Stimulated activated CD4-positive, alpha-beta T cell treated with anti-CD3 and anti-CD28 coated beads, Interleukin-4, amount 100 ng/mL, for 1 hour (primary cell): ENCODE measurements at places on chromosomes 2 and 18.
A peak's percentile ranks its signal among the peaks of the same experiment; 100 is the strongest.

DNA sequence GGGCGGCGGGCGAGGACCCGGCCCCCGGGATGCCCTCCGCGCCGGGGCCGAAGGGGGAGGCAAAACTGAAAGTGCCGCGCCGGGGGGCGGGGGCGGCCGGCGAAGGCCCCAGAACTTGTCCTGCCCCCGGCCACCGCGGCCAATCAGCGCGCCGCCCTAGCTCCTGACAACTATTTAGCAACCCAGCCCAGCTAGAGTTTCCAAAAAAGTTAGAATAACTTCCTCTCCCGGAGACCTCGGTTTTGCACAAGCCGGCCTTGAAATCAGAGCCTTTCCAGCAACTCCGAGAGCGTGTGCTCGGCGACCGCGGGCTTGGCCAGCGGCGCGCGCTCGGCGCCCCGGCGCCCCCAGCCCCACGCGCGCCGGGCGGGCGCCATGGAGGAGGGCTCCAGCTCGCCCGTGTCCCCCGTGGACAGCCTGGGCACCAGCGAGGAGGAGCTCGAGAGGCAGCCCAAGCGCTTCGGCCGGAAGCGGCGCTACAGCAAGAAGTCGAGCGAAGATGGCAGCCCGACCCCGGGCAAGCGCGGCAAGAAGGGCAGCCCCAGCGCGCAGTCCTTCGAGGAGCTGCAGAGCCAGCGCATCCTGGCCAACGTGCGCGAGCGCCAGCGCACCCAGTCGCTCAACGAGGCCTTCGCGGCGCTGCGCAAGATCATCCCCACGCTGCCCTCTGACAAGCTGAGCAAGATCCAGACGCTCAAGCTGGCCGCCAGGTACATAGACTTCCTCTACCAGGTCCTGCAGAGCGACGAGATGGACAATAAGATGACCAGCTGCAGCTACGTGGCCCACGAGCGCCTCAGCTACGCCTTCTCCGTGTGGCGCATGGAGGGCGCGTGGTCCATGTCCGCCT, at the start of gene TWIST2:
TSS of gene TWIST2 (plus strand) at position 245 of the 850 bp plus-strand sequence. CDS start at position 376, 131 bp downstream.
- DNase-seq = no peak

DNA sequence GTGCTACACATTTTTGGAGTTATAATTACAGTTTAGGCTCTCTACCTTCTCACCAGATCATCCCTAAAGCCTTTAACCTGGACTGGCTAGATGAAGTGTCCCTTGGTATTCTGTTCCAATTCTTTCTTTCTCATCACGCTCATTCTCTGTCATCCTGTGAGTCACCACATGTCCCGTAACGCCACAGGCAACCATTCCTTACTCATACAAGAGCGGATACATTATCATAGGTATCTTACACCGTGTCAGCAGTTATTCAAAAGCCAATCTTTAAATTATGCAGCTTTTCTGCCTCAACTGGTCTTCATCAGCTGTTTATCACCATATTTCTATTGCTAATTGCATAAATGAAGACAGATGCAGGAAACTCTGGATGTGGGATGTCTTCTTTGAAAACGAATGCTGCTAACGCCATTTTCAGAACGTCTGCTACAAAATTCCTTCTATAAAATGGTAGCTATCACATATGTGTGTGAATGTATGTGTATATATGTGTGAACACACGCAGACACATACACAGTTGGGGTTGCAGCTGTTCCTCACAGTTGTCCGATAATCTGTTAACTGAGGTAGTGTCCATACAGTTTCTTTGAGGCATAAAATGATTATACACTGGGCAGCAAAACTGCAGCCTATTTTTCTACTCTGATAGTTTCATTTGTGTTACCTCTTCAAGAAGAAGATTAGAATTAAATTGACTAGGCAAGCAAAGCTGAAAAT, 47.9 kb downstream of the EML6 start:
- DNase-seq = no peak

DNA sequence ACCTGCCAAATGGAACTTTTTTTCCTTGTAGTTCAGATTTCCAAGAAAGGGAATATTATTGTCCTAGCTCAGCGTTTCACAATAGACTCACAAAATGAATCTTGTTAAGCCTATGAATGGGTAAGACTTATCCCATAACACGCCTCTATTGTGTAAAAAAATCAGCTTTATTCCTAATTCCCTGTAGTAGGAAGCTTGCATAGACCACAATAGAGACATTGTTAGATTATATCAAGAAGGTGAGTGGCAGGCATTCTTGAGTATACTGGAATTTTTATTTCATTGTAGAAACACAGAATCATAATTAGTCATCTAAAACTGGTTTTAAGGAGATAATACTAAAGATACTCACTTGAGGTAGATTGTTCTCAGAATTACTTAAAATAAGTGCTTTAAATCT, 46.5 kb upstream of the SLC30A6 start:
- DNase-seq = no peak

DNA sequence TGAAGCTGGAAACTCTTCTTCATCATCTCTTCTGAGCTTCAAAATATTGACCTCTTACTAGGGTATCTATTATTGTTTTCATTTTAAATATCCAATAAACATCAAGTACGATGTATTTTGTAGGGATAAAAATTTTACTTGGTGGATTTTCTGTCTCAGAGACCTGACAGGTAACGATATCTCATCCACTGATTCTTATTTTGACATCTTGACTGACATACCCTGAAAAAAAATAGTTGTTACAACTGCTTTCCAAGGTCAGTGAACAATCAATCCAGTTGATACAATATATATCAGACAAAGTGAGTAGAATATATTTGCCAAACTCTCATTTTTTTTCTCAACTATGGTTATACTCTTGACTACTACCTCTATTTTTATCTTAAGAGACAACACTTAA, 963.7 kb upstream of the CDH2 start:
- DNase-seq = no peak

DNA sequence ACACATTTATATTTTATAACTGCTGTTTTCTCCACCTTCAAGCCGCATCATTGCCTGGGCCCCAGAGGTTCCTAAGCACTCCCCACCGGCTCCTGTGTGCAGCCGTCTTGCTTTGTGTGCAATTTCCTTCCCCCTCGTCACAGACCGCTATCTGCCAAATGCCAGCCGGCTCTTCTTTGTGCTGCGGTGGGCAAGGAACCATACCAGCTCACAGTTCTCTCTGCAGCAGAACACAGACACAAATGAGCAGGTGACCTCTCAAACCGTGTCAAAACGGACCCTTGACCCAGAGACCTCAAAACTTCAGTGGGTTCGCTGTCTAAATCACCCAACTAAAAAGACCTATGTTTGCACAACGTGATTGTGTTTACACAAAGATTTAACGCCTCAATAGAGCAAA, 58.2 kb downstream of the KLF7 start:
- DNase-seq = no peak

- DNase-seq = no peak
Measured at GRCh38 chr2:220332886-220333285, 705.5 kb downstream of the SLC4A3 start.

DNA sequence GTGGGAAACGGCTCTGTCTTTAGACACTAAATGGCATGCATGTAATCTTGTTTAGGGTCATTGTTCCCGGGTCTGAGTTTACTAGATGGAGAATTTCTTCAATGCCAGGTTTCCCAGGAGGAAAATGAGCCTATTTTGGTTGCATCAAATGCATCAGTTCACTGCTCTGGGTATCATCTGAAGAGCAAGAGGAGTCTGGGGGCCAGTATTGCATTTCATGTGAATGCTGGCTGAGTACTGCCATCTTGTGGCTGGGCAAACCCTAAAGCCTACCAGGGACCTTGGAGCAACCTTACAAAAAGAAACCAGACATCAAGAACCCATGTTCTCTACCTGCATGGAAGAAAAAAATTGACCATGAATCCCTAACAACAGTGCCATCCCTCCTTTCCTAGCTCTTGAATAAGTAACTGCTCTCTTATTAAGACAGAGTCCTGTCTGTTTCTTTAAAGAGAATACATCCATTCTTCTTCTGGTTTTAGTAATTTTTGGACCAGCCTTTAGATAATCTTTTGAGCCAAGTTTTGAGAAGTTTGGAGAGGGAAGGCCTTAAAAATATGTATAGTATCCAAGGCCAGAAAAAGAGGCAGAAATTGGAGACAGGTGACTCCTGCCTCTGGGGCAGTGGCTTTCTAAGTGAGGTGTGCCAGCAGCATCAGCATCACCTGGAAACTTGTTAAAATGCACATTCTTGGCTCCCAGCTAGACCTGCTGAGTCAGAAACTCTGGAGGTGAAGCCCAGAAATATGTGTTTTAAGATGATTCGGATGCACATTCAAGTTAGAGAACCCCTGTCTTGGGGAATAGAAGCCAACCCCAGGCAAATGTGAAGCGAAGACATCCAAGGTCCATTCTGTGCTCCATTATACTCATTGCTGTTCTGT, 261.0 kb upstream of the CXCR4 start:
- DNase-seq = peak; percentile 72

- no peak for DNase-seq
Measured at GRCh38 chr2:193518041-193518817, 1323.5 kb upstream of the TMEFF2 start.

DNA sequence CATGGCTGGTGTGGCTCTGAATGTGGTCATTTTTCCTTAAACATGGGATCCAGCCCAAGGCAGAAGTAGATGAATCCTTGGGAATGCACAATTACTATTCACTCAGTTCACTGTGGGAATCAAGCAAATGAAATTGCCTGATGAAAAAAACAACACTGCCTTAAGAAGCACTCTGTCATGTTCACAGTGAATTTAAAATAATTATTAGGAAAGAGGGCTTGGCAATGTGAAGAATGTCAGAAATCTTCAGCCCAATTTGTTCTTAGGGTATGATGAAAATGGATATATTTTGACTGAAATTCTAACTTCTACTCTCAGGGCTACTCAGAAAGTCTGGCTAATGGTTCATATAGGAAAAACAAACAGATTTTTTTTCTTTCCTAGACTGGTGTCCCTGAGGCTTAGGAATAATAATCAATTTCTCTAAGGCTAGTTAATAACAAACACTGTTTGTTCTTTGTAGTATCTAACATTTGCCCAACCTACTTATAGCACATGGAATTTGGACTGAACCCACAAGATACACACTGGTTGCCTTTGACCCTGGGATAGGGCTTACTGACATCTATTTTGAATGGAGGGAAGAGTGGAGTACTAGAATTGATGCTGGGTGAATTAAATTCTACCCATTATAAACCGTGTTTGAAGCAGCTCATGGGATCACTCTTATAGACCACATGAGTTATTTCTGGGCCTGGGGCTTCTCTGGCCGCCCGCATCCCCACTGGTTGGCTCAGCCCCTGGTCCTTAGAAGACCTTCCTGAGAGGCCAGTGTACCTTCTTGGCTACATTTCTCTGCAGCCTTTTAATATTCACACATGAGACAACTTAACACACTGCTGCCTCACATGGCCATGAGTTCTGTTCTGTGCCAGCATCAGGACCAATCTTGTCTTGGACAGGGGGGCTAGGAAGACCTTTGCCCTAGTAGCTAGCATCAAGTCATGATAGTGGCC, 8.3 kb upstream of the MRPL33 start:
- DNase-seq = no peak

DNA sequence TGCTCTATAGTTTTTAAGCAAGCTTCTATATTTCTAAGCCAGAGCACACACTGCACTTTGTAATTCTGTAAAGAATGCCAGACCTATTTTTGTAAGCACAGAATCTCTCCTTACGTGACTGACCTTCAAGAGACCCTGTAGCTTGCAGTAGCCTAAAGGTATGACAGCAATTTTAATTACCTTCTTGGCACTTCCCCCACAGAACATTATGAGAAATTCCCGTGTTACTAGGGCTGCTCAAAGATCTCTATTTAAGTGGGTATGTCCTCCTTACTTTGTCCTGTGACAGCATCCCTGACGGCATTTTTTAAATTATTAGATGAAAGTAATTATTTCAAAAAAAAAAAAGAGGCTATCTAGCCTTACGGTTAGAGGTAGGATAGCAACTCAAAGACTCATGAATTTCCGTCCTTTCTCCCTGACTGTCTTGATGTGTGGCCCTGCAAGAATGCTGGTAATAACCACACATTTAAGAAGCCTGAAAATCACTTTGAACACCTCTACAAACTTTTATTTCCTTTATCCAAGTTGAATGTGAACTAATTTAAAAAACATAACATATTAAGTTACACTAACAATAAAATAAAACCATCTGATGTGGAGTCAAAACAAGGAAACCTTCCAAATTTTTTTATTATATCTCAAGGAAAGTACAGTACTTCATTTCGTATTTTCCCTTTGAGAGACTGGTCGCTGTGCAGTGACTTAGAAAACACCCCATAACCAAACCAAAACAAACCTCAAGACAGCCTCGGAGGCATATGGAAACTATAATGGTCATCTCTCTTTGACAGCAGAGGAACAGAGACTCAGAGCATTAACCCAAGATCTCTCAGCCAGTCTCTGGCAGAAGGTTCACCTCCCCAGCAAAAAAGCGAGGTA, 54.9 kb downstream of the THUMPD2 start:
- DNase-seq = no peak

- DNase-seq = no peak
Measured at GRCh38 chr2:160097326-160097725, 34.9 kb upstream of the PLA2R1 start.

GRCh38 chr2:35973737-35974132, 381.8 kb upstream of the CRIM1 start:
- no peak for DNase-seq

DNA sequence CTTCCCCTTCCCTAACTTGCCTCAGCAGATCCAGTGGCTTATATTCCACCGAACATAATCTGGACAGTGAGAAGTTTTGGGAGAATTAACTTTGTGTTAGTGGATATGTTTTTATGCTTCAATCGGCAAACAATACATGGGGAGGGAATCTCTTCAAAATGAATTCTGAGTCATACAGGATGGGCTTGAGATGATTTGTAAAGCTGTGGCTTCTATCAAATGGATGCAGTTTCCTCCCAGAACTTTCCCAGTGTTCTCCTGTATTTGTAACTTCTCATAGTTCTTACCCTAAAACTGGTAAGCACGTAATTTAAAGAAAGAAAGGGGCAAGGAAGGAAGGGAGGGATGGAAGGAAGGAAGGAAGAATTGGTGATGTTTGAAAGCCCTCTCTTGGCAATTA, 36.8 kb downstream of the PDCL3 start:
- no peak for DNase-seq

DNA sequence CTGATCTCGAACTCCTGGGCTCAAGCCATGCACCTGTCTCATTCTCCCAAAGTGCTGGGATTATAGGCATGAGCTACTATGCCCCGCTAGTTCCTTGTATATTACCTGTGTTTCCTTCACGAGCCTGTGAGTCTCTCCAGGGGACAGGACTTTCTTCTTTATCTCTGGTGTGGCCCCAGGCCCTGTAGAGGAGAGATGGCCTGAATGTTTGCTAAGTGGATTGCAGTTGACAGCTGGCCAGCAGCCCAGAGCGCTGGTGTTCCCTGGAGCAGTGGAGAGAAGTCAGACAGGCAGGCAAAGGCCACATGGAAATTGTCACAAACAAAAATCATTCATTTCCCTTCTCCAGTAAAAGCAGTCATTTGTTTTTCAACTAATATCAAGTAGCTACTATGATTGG, 17.9 kb downstream of the LPIN1 start:
- DNase-seq = no peak

- no peak for DNase-seq
Measured at GRCh38 chr2:137173463-137173862, 408.1 kb downstream of the THSD7B start.

DNA sequence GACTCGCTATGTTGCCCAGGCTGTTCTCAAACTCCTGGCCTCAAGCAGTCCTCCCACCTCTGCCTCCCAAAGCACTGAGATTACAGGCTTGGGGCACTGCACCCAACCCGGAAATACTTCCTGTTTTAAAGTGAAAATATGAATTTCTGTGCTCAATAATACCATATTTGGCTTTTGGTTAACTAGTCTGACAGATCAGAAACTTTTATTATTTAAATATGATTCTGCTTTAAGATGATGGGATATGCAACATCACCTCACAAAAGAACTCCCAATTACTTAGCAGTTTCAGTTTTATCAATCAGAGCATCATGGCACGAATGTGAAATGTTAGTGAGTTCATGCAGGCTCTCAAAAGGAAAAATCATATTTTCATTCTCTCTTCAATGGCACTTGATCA, 120.6 kb downstream of the PTRHD1 start:
- no peak for DNase-seq
